GM19239 (cell line): ENCODE measurements at places on chromosomes 5 and 9.

- no peak for DNase-seq
Observed at GRCh38 chr5:170296036-170296934, 1.3 kb downstream of the LCP2 start.

GRCh38 chr9:96199006-96199405 lies 103.0 kb downstream of the HSD17B3 start:
- no peak for DNase-seq

DNA sequence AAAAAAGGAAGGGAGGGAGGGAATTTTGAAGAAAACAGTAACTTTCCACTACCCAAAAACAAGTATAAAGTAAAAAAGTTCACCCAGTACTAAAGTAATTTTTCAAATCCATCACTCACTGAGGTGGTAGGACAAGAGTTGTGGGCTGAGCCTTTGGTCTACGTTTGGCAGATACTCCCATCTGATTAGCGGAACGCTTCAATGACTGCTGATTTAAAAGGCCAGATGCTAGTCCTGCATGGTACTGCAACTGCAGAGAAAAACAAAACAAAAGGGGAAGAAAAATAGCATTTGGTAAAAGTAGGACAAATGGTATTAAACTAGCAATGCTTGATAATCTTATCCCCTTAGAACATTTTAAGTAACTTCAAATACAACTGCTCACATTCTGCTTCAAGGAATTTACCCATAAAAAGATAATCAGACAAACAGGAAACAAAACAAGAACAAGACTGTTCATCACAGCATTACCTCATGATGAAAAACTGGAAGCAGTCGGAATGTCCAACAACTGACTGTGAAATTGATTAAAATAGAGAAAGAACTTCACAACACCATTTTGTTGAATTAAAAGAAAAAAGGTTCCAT lies 65.4 kb downstream of the MED27 start:
- no peak for DNase-seq

DNA sequence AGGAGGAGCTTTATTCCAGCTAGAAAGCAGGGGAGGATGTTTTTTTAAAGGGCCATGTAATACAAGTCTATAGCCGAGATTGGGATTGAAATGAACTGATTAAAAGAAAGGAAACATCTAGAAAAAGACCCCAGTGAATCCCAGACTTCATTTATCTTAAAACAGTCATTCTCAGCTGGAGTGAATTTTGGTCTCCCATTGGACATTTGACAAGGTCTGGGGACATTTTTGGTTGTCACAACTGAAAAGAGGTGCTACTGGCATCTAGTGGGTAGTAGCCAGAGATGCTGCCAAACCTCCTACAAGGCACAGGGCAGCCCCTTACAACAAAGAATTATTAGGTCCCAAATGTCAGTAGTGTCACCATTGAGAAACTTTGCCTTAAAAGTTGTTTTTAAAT lies 16.3 kb upstream of the SPINK4 start:
- no peak for DNase-seq

DNA sequence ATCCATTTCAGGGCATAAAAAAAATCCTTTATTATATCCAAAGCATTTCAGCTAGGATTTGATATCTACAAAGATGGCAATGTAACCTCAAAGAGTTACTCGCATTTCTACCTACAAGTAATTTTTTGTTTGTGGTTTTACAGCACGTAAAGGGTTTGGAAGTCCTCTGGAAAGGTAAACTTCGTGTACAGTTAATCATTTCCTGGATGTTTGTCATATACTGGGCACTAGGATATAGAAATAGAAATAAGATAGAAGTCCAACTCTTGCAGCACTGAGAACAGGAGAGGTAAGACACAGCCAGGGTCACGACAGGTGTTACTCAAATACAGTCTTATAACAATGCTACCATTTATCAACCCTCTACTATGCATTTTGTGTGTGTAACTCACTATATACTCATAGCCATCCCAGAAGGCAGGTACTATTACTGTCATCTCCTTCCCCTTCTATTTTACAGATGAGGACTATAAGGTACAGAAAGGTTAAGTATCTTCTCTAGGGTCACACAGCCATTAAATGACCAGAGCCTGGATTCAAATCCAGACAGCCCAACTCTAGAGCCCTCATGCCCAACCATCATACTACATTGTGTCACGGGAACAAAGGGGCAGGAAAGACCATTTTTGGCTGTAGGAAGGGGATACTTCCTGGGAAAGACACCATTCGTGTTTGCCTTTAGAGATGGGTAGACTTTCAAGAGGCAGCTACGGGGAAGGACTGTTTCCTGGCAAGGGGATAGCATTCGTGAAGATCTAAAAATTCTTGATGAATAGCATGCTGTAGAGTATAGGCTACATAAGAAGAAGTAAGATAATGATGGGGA lies 19.0 kb downstream of the NDUFA8 start:
- no peak for DNase-seq

DNA sequence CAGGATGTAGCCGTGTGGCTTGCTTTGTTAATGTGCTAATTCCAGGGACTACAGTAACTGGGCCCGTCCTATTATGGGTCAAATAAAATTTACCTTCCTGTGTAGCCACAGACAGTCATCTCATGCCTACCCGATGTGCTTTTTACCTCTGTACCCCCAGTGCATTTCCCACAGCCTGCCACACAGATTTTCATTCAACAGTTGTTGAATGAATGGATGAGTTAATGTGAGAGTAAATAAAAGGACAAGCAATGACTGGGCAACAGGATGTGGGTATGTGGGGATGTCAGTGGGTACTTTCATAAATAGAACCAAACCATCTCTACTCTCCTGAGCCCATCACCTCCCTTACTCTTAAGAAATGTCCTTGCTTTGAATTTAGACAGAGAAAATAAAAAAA lies 441.2 kb upstream of the ZNF462 start:
- no peak for DNase-seq

GRCh38 chr9:14372437-14373335 lies 58.7 kb upstream of the NFIB start:
- no peak for DNase-seq

DNA sequence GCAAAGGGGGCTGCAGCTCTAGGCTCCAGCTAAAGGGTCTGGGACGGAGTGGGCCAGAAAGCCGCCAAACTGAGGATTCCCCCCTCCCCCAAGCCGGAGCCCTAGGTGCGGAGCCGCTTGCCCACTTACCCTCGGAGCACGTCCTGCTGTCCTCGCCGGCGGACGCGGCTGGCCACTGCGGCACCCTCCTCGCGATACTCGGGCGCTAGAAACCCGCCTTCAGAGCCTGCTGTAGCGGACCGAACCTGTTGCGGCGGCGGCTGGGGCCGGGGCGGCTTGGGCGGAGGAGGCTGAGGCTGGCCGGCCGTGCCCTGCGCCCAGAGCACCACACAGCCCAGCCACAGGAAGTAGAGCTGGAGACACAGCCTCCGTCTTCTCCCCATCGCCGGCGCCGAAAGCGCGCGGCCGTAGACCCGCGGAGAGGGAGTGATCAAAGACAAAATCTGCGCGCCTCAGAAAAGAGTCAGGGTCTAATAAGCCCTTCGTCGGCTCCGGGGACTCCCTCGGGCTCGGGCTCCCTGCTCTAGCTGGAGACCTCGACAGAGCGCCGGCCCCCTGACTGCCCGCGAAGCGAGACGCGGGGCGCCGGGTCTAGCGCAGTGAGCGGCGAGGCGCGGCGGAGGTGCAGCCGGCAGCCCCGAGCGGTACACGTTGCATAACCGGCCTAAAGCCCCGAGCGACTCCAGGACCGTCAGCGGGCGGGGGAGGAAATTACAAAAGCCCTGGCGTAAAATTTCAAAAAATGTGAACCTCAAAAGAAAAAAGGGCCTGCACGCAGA lies 635 bp downstream of the FBN2 start:
- no peak for DNase-seq

DNA sequence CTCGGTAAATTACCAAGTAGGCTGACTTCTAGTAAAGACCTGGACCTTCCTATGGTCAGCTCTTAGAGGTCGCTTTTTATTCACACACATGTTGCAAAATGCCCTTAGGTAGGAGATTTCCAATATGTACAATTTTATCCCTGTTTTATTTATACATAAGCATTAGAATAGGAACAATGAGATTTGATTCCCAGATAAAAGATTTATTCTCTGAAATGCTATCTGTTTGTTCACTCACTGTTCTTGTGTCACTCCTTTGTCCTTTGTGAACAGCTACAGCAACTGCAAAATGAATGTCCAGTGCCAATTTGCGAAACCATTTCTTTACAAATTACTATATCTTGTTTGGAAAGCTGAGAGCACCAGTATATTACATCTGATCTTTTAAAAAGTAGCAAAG lies 991.5 kb upstream of the TYRP1 start:
- no peak for DNase-seq

- DNase-seq = no peak
Observed at GRCh38 chr9:98290411-98290810, 35.0 kb upstream of the TBC1D2 start.

DNA sequence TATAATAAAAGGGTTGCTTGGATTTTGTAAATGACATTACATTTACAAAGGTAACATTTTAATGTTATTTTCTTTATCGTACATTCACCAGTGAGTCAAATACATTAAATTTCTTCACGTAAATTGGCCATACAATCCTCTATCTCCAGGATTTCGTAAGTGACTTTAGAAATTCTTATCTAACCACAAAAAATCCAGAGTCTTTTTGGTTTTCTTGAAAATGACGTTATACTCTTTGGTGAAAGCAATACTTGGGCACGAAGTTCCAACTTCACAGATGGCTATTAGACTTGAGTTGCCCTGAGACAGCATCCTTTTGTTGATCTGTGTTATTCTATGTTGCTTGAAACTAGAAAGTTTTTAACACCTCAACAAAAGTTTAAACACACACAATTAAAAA lies 87.4 kb upstream of the CDH10 start:
- DNase-seq = no peak

DNA sequence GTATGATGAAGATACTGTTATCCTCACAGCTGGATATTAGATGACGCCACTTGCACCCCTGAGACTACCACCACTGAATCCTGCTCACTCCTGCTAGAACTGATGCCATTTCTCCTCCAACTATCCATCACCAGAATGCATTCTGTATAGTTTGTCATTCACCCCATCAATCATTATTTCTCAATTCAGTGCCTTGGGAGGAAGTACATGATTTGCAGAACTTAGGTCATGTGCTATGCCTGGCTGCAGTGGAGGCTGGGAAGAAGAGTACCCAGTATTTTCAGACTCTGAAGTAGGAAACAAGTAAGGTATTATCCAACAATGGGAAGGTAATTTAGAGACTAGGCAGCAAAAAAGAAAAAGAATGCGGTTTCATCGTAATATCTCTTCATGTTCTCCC lies 26.2 kb upstream of the HSD17B4 start:
- DNase-seq = no peak

DNA sequence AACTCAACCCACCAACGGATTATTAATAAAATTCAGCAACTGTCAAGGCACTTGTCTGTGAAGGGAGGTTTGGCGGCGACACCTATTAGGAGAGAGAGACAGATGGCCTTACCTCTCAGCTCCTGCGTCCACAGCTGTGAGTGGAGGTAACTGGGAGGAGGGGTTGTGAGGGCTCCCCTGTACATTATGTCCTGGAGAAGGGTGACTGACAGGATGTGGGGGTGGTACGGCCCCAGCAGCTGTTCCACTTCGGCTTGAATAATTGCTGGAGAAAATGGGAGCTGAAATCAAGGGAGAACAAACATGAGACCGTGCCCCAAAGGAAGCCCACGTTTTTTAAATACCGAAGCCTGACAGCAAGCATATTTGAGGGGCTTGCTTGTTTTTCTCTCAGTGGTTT lies 353.5 kb upstream of the RFX3 start:
- no peak for DNase-seq

DNA sequence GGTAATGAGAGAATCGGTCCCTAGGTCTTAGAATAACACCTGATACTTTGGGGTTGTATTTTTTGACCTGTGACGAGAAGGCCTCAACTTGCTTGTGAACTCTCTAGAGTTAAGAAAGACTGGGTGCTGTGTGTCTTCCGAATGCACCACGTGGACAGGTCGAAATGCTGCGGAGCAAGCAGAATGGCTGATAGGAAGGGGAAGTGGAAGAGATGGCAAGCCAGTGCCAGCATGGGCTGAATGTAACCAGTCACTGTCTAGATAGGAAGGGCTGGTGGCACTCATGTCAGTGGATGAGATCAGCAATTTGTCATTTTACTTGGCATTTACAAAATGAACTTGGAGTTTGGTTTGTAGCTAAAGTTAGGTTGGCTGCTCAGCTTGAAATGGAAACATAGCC lies 5.6 kb downstream of the OTULINL start:
- no peak for DNase-seq

GRCh38 chr5:119368238-119368630 lies 12.4 kb downstream of the TNFAIP8 start:
- DNase-seq = no peak

DNA sequence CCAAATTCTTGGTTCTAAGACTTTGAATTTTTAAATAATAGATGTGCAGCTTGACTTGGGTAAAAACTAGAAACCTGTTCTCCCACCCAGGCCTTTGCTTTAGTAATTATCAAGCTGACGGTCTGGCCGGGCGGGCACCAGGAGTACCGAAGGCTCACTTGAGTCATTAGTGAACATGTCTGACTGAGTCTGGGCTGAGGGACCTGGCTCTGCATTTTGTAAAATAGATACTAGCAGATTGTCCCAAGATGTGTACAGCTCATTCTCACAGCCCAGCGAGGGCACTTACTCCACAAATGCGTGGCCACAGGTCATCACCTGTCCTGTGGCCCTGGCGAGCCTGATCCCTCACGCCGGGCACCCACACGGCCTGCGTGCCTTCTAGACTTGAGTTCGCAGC lies 216.2 kb downstream of the FANCC start:
- no peak for DNase-seq

DNA sequence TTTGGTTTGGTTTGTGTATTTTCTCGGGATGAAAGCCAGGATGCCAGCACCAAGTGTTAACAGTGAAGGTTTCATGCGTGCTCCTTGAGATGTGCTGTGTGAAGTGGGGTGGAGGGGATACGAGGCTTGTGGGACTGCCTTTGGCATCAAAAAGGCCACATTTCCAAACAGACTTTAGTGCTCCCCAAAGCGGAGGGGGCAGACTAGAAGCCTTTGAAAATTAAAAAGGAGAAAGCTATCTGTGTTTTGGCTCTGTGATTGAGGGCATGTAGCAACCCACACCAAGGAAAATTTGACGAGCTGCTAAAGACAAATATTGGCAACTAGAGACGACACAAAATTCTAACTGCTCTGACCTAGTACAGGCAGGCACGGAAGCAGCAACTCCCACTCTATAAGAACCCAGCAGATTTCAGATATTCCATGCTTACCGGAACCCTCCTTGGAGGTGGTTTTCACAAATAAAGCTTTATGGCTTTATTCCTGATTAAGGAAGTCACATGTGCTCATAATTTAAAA lies 154.5 kb downstream of the ARSB start:
- no peak for DNase-seq
